ENCODE measurements at places on chromosomes 4 and X.

DNA sequence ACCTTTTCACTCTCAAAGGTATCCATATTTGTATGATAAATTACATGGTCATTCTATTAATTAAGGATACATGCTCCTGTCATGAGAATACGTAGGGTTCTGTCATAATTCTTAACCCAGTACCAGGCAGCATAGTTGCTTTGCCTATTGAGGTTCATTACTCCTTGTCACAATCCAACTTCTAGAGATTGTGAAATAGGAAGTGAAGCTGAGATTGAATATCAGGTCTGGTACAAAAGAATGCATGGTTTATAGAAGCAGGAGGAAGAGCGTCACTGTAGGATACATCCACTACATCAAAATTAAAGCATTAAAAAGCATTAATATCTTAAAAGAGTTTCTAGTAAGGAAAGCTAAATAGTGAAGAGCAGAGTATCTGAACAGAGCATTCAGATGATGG, 647.0 kb downstream of the IQCM start:
- no peak for DNase-seq

DNA sequence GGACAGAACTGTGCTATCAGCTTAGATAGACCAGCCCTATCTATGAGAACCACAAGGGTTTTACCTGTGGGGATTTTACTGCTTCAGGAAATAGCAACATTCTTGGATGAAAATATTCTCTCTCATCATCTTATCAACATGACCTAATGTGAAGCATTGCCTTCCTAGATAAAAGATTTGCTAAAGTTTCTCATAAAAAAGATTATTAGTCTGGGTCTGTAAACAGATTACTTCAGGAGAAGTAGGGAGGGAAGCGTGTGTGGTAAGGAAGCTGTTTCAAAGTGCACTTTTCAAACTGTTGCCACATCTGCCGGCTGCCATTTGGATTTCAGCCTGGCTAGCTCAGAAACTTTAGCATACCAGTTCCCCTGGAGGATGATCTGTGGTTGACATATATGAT, at the start of gene NOX1:
NOX1 (minus strand) TSS at position 35 of the 400 bp plus-strand sequence. CDS start 220 bp downstream, outside the sequence.
- no peak for DNase-seq

- peak; percentile 52 for DNase-seq
Observed at GRCh38 chrX:23008431-23009099, 8.8 kb downstream of the DDX53 start.

DNA sequence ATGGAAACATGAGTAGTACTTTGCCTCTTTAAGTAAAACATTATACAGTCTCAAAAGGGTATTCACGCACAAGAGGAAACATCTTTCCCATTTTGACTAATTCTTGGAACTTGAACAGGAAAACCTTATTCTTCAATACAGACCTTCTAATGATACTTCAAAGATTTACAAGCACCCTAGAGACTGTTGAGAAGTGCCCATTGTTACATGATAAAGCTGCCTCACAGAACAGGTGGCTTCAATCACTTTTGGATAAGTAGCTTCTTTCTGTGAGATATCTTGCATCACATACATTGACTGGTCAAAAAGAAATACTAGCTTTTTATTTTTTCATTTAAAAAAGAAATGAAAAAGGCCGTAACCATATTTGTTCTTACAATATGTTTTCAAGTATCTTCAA, 219.4 kb downstream of the EPHA5 start:
- no peak for DNase-seq

GRCh38 chr4:169260217-169260866, 10.4 kb downstream of the SH3RF1 start:
- no peak for DNase-seq

- DNase-seq = no peak
Observed at GRCh38 chr4:74433541-74434172, 11.3 kb upstream of the AREG start.

- peak; percentile 59 for DNase-seq
Observed at GRCh38 chr4:39539089-39539611, 11.9 kb upstream of the UGDH start.

- DNase-seq = no peak
Observed at GRCh38 chr4:173056710-173057109, 111.9 kb upstream of the GALNT7 start.

- DNase-seq = no peak
Observed at GRCh38 chr4:183399126-183399522, 45.3 kb upstream of the CDKN2AIP start.

- peak; percentile 68 for DNase-seq
Observed at GRCh38 chrX:38095971-38096529, 89.7 kb downstream of the SYTL5 start.

GRCh38 chr4:152352622-152353116, 183.2 kb downstream of the FBXW7 start:
- peak; percentile 91 for DNase-seq

Measured in kidney tubule cell (primary cell).